ENCODE measurements at places on chromosomes 3 and 15. TPM values are rescaled to one million over a fixed set of nuclear protein-coding genes. Genes with fewer than 3 reads are reported as not detected.

Gene CRBN
- total RNA-seq = 52.6 TPM

Gene CA12
- not detected for total RNA-seq

Gene WDR93
- not detected for total RNA-seq

Gene GRIP2
- total RNA-seq = 0.34 TPM

Gene DIS3L
- 6.0 TPM for total RNA-seq

Gene PLA1A
- not detected for total RNA-seq

Gene CCR2
- total RNA-seq = not detected

Gene GPR62
- 0.44 TPM for total RNA-seq
